ENCODE measurements at places on chromosomes 13 and 19.
A peak's percentile ranks its signal among the peaks of the same experiment; 100 is the strongest.

DNA sequence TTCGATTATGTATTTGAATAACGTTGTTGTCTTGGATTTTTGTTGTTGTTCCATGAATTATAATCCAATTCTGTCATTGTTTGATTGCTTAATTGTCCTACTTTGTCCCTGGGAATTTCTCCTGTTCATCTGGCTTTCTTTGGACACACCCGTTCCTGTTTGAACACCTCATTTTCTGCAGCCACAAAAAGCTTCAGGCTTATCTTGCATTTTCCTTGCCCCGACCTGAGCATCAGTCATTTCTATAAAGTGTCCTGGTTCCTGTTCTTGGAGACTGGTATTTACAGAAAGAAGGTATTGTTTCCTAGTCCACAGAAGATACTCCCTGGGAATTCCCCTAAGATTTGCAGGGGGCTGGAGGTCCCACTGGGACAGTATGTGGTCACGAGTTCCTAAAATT lies 731.8 kb upstream of the ARGLU1 start:
- no peak for DNase-seq

DNA sequence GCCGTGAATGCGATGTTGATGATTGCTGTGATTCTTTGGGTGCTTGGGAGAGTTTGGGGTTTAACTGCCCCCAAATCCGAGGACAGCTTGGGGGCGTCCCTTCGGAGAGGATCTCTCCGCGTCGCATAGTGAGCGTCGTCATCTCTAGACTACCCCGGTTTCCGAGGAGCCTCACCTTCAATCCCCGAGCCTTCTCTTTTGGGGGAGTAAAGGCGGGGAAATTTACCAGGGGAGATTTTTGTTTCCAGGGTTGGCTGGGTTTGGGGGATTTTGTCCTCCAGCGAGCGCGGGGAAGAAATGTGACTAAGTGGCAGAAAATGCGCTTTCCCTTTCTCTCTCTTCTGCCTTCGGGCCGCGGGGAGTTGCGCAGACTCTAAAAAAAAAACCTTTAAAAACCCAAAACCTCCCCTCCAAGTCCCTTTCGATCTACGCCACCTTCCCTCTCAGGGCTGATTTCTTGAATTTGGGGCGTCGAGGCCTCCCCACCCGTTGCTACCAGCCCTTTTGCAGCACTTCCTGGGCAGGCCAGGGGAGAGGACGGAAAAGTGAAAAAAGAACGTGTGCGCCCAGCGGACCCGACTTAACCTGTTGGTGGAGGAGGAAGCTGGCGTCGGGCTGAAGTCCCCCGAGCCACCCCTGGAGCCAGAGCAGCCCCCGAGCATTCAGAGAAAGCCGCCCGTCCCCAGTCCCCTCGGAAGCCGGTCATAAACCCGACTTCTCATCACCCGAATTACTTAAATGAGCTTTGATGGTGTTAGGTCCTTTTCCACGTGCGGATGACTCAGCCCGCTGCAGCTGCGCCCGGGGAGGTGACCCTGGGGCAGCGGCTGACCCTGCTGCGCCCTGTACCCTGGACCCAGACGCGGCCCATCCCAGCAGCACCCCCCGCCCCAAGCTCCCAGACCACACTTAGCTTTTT lies 17.7 kb downstream of the NFIX start:
- DNase-seq: peak; percentile 57

- no peak for DNase-seq
Observed at GRCh38 chr19:41478875-41479756, 36.2 kb downstream of the ERICH4 start.

GRCh38 chr19:8490395-8490760 lies 12.1 kb downstream of the PRAM1 start:
- DNase-seq: no peak

DNA sequence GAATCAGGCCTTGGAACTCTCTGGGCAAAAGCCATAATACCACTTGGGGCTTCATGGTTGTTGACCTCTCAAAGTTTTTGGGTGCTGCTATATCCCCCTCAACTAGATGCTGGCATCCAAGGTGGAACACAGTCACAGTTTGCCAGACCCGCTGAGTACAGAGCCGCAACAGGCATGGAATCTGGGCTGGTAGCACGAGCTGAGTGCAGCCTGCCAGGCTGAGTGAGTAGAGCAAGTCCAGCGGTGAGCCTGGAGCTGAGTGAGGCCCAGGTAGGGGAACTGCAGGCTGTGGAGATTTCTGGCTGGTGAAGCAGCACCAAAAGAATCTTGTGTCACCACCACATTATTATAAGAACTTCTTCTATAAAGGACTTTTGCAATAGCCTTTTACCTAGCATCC lies 192.6 kb downstream of the PCDH17 start:
- no peak for DNase-seq

DNA sequence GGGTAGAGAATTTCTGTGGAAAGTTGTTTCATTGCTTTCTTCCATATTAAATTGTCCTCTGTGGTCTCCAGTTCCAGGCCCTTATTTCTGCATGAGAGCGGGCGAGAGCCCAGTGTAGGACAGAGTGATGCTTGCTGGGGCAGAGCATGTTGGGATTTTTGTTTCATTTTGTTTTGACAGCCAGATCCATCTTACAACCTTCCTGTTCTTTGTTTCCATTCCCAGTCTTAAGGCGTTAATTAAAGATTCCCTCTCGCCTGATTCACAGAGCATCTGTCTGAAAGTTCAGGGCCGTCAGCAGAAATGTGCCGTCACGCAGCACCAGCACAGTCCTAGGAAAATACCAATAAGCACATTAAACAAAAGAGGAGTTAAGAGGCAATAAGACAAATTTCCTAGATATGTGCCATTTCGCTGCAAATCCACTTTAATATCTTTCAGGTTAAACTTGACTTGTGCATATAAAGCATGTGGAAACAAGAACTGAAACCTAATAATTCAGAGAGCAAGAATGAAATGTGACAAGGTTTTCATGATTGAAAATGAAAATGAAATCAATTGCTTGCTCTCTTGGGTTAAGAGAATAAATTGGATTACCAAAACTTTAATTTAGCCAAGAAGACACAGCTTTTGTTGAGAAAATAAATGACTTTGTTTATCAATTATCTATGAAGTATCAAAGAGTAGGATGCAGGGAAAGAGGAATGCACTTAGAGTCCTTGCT lies 210.7 kb upstream of the SLC10A2 start:
- DNase-seq: no peak

DNA sequence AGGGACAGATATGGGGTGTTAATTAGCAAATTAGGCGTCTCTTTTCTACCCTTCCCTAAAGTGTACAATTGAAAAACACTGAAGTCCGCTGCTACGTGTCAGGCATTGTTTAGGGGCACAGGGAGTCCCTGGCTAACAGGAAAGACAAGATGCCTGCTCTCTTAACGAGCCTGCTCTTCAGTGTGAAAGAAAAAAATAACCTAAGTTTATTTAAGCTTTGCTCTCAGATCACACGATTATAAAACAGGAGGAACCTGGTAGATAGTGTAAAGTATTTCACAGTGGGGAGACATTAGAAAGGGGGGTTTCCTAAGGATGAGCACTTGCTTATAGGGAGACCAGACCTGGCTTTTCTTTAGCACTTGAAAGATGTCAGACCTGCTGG lies 38.7 kb downstream of the IGFL2 start:
- DNase-seq: no peak

DNA sequence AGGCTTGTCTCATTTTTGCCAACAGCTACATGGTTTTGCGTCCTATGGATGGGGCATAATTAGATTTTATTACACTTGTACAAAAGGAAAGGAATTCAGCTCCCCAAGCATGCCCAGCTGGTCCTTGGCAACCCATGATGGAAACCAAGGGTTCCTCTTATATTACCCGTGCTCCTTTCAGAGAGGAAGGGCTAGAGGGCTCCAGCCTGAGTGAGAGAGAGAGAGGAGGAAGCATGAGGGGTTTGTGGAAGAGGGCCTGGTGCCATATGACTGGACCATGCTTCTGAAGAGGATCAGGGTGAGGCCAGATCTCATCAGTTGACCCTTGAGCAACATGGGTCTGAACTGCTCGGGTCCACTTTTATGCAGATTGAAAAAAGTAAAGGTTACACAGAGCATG lies 3.5 kb upstream of the RPS9 start:
- no peak for DNase-seq

DNA sequence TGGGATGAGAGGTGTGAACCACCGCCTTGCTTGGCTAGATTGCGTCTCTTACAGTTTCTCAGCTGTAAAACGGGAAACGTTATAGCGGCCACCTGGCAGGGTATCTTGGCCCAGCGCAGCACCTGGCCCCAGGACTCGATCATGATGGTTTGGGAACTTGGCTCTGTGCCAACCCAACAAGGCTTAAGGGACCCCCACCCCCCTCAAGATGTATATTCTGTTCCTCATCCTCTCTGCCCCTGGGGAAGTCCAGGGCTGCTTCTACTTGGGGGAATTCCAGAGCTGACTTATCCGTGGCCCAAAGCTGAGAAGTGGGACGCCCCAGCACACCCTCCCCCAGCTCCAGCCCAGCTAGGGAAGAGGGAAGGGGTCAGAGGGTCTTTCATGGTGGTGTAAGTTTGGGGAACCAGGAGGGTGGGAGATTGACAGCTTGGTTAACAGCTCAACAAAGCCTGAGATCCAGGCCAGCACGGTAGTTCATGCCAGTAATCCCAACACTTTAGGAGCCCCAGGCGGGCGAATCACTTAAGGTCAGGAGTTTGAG lies 695 bp downstream of the ICAM1 start:
- no peak for DNase-seq

- DNase-seq: no peak
Observed at GRCh38 chr19:33638167-33639034, 16.6 kb downstream of the CHST8 start.

DNA sequence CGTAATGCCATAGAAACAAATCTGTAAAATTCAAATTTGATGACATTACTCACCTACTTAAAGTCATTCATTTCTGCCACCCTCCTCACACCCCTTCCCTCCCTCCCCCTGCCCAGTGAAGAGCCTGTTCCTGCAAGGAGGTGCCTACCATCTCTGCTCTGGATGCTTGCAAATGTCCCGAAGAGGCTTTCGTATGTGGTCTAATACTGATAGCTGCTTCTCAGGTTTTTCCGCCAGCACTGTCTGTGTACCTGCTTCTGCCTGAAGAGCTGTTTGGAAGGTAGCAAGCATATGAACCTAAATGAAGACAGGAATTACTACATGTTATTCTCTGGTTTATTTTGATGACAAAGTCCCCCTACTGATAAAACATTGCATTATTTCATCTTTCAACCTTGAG lies 57.1 kb downstream of the GPALPP1 start:
- DNase-seq: no peak

- peak; percentile 78 for DNase-seq
Observed at GRCh38 chr19:41641879-41642485, 15.1 kb upstream of the CEACAM4 start.

DNA sequence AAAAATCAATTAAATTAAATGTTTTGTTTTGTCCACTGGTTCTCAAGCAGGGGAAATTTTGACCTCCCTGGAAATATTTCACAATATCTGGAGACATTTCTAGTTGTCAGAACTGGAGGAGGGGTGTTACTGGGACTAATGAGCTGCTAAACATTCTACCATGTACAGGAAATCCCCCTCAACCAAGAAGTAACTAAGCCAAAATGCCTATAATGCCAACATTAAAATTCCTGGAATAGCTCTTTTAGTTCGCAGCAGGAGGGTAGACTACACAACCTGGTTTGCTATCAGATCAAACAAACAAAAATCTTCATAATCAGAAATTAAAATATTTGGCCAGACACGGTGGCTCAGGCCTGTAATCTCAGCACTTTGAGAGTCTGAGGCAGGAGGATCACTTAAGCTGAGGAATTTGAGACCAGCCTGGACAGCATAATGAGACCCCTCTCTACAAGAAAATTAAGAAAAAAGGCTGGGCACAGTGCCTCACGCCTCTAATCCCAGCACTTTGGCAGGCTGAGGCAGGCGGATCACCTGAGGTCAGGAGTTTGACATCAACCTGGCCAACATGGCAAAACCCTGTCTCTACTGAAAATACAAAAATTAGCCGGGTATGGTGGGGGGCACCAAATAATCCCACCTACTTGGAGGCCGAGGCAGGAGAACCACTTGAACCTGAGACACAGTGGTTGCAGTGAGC lies 13.7 kb upstream of the SMARCA4 start:
- no peak for DNase-seq

- peak; percentile 53 for DNase-seq
Observed at GRCh38 chr19:41887711-41888382, 4.9 kb downstream of the ARHGEF1 start.

DNA sequence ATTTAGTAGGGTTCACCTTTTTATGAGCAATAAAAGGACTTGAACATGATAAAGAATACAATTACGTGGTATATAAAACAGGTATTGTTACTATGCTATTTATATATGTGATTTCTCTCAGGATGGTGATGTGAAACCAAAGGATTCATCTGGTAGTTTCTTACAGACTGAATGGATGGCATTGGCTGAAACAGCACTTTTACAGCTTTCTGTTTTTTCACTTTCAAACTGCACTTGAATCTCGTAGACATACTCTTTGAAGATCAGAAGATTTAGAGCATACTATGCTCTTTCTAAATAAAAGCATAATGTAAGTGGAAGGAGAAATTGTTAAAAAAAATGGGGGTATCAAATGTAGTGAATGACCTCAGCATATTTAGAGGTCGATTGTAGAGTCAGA lies 354.8 kb downstream of the HS6ST3 start:
- DNase-seq: no peak

- DNase-seq: peak; percentile 56
Observed at GRCh38 chr19:55581145-55581822, 636 bp upstream of the ZNF579 start.

DNA sequence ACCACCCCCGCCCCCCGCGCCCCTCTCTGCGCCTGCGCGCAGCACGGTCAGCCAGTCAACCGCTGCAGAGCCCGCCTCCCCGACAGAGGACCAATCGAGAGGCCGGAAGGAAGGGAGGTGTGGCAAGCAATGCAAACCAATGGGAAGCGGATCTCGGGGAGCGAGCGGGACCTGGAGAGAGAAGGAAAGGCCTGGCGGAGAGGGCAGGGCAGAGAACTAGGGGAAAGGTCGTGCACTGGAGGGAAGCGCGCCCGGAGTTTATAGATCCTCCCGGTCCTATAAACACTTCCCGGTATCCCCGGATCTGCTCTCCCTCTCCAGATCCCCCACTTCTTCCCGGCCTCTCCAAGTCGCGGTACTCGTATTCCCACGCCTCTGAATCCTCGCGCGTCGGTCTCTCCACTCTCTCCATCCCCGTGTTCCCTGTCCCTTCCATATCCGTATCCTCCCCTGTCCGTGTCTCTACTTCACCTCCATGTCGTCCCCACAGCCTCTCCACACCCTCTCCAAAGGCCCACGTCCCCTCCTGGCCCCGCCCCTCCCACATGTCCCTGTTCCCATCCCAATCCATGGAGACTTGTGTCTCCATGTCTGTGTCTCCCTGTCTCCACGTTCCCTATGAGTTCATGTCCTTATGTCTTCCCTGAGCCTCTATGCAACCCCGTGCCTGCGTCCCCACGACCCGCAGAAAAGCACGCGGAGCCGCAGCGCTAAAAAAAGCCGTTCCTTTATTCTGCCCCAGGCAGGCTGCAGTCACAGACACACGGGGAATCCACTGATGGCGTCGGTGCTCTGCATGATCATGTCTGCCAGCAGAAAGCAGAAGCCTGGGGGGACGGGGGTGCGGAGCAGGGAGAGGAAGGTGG lies 434 bp upstream of the ETFB start:
- peak; percentile 100 for DNase-seq

All from hematopoietic multipotent progenitor cell treated with erythropoietin and hydrocortisone succinate and interleukin-3 and kit ligand, for 4 days (in vitro differentiated cells).